ENCODE measurements at places on chromosomes 2 and 18.

DNA sequence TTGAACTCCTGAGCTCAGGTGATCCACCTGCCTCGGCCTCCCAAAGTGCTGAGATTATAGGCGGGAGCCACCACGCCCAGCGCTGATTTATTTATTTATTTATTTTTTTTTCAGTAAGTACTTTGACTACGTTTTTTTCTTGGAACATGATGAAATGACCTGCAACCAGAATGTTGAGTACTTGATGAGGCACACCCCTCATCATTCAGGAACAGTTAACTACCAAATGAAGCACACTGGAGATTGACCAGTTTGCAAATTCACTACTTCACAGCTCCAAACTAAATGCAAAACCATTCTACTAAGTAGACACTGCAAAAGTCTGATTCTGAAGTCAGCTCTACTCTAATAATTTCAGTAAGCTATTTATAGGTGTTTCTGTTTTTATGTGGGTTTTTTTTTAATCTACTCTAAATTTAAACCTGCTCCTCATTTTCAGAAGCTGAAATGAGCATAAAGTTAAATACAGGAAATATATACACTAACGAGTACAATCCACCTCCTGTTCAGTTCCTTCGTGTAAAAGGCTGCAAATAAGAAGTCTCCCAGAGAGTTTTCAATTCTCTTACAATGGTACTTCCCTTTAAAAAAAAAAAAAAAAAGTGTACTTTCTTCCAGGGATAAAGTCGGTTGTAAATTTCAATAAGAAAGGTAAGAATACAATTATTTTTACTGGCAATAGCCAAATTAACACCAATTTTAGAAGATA is 1.4 kb downstream of the GFPT1 start:
- DNase-seq: no peak

DNA sequence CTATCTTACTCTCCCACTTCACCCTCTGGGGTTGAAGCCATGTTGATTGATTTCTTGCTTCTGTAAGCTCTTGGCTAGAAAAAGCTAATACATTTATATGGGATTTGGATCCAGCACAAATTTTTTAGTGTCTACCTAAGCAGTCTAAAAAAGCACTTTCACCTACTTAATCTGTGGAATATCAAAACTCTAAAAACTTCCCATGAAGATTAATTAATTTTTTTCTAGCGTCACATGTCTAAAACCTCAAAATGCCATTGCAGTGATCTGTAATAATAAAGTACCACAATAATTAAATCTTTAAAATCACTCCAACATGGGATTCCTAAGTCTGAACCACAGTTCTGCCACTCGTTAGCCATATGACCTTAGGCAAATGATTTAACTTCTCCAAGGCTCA is 180.1 kb downstream of the EN1 start:
- no peak for DNase-seq

- DNase-seq: no peak
Observed at GRCh38 chr2:157443090-157443489, 799 bp downstream of the CYTIP start.

DNA sequence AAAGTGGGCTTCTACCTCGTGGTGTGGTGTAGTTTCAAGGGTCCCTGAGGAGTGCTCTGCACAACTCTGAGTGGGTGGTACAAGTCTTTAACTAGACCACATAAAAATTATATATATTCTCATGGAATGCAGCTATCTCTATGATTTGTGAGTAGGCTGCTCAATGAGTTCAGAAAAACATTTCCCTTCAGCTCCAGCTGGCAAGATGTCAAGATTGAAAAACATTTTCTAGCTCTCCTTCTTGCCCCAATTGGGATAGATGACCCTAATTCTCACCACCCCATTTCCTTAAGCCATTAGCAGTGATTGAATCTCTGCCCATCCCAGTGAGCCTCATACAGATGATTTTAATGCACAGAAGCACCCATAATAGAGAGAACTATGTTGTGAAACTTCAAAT is 28.3 kb upstream of the SP3 start:
- DNase-seq: no peak

DNA sequence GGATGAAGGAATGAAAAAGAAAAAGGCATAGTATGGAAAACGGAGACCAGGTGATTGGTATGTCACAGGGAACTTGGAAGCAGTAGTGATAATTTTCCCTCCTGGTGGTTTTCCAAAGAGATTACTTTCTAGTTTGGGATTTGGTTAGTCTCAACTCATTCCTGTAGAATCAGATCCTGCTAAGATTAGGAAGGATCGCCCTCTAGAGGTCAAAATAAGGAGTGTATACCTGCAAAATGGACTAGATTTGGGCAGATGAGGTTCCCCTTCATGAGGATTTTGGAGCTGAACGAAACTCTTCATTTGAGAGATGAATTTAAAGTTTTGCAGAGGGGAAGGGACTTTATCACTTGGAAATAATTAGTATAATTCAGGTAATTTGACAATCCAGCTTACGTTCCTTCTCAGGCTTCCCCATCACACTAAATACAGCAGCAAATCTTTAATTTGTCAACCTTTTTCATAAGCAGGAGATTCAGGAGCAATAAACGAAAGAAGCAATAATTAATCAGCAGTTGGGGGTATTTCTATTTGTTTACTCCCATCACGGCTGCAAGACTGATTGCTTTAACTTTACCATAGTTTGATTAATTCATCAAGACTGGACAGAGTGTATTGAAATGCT is 65.2 kb downstream of the CCDC195 start:
- DNase-seq: peak; percentile 68

- no peak for DNase-seq
Observed at GRCh38 chr2:40690525-40690924, 238.6 kb upstream of the SLC8A1 start.

- no peak for DNase-seq
Observed at GRCh38 chr2:119248311-119248710, 24.7 kb downstream of the STEAP3 start.

- peak; percentile 40 for DNase-seq
Observed at GRCh38 chr18:26549263-26550094, 1.1 kb upstream of the KCTD1 start.

GRCh38 chr18:38923126-38923525 is 1357.5 kb upstream of the CELF4 start:
- no peak for DNase-seq

Data from brain (organoid and tissue), 16 donors.